Germinal center (tissue), 1 donor: ENCODE measurements at places on chromosomes 3 and 15.
A peak's percentile ranks its signal among the peaks of the same experiment; 100 is the strongest.

DNA sequence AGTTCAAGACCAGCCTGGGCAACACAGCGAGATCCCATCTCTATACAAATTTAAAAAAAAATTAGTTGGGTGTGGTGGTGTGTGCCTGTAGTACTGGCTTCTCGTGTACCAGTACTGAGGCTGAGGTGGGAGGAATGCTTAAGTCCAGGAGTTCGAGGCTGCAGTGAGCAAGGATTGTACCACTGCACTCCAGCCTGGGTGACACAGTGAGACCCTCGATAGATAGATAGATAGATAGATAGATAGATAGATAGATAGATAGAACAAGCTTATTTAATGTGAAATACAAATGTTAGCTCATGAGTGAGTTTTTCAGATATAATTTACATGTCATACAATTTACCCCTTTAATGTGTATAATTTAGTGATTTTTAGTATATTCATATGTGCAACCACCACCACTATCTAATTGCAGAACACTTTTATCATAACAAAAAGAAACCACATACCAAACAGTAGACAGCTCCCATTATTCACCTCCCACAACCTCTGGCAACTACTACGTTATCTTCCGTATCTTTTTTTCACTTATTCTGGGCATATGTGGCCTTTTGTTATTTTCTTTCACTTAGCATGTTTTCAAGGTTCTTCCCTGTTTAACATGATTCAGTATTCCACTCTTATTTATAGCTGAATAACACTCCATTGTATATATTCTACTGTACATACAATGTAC lies 13.1 kb upstream of the PRRT3 start:
- DNase-seq: no peak

GRCh38 chr3:18872466-18872865 lies 275.8 kb upstream of the KCNH8 start:
- DNase-seq: no peak

GRCh38 chr3:126109146-126109879 lies 25.4 kb upstream of the SLC41A3 start:
- no peak for DNase-seq

DNA sequence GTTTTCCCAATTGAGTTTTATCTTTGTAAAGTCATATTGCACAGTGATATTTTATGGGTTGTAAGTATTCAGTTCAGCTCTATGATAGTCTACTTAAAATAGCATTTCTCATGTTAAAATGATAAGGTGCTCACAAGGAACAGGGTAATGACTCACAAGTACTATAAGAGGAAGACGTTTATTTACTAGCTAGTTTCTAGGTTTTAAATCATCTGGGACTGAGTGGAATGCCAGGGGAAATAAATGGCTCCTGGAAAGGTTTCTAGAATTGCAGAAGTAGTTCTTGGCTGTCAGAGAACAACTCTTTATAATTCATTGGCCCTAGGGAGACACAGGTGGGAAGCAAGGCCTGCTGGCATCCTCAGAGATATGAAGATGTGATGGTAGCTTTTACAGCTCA lies 112.8 kb downstream of the CHDH start:
- no peak for DNase-seq

- DNase-seq: peak; percentile 26
Observed at GRCh38 chr15:76342382-76343201, 6.0 kb downstream of the ISL2 start.

- no peak for DNase-seq
Observed at GRCh38 chr15:52114261-52115055, 1.9 kb upstream of the BCL2L10 start.

- DNase-seq: no peak
Observed at GRCh38 chr3:189530822-189531221, 100.4 kb upstream of the TP63 start.

GRCh38 chr15:67551207-67551743 lies 8.8 kb downstream of the MAP2K5 start:
- no peak for DNase-seq

DNA sequence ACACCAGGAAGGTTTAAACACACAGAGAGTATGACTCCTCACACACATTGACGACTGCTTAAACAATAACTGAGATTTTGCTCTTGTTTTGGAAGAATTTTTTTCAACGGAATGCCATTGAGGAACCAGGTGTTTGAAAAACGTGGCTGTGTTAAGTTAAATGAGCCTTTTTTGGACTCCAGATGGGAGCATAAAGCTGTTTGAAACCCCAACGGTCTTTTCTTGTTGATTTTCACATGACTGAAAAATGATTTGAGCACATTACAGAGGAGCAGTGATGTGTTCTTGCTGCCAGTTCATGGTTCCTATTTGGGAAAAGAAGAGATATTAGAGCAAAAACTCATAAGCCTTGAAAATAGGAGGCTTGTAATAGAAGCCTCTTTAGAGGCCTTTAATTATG lies 97.8 kb upstream of the SELENOK start:
- no peak for DNase-seq

- DNase-seq: no peak
Observed at GRCh38 chr3:85939074-85939482, 980.3 kb downstream of the CADM2 start.

GRCh38 chr3:167241048-167241845 lies 138.8 kb downstream of the ZBBX start:
- no peak for DNase-seq

- no peak for DNase-seq
Observed at GRCh38 chr15:41278319-41278718, 47.3 kb downstream of the CHP1 start.

GRCh38 chr3:31433679-31433992 lies 99.1 kb upstream of the STT3B start:
- DNase-seq: no peak

GRCh38 chr3:153404157-153404556 lies 242.1 kb downstream of the RAP2B start:
- DNase-seq: no peak

GRCh38 chr3:197539651-197540051 lies 16.1 kb downstream of the BDH1 start:
- DNase-seq: no peak

GRCh38 chr3:122251428-122251827 lies 68.0 kb downstream of the CASR start:
- DNase-seq: no peak

GRCh38 chr3:55718521-55718921 lies 231.4 kb upstream of the WNT5A start:
- no peak for DNase-seq

GRCh38 chr3:70985572-70985971 lies 598.0 kb downstream of the FOXP1 start:
- DNase-seq: no peak

DNA sequence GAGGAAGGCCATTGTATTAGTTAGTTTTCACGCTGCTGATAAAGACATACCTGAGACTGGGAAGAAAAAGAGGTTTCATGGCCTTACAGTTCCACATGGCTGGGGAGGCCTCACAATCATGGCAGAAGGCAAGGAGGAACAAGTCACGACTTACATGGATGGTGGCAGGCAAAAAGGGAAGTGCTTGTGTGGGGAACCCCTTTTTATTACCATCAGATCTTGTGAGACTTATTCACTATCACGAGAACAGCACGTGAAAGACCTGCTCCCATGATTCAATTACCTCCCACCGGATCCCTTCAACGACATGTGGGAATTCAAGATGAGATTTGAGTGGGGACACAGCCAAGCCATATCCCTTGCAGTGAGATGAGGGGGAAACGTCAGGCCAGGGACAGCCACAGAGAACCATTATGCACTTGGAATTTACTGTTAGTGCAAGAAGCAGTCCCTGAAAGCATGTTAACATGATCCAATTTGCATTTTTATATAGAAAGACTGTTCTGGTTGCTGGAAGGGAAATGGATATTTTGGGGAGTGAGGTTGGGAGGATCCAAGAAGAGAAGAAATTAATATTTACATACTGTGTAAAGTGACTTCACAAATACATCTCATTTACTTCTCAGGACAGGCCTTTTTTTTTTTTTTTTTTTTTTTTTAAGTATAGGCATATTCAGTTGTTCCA lies 87.1 kb downstream of the ARNT2 start:
- DNase-seq: no peak

GRCh38 chr15:47502041-47502440 lies 215.3 kb upstream of the SEMA6D start:
- no peak for DNase-seq

DNA sequence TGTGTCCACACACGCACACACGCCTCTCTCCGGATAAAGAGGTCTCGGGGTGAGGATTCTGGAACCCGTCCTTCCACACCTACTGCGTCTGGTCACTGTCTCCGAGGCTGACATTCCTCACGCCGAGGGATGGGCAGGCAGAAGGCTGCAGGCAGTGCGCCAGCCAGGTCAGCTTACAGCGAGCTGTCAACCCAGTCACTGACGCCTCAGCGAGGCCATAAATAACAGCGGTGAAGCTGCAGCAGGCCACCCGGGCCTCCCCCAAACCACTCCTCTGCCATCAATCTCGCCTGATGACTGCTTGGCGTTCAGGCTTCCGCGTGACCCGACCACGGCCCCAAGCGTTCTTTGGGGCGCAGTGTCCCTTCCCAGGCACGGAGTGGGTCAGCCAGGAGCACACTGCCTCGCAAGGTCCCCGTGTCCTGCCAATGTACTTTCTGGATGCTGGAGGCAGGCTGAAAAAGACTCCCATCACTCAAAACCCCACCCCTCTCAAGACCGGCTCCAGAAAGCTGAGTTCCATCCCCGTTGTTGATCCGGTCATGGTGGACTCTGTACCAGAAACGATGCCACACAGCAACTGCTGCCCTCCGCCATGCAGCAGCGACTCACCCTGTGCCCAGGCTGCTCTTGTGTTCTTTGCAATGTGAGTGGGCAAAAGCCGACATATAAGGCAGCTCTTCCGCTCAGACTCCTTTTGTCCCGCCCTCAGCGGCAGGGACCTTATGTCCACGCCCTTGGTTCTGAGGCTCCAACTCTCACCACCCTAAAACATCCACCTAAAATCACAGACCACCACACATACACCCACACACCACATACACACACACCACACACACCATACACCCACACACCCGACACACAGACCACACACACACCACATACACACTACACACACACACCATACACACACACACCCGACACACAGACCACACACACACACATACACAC lies 27.1 kb downstream of the CPN2 start:
- peak; percentile 41 for DNase-seq

- DNase-seq: peak; percentile 11
Observed at GRCh38 chr3:66038384-66038725, 363 bp downstream of the MAGI1 start.

DNA sequence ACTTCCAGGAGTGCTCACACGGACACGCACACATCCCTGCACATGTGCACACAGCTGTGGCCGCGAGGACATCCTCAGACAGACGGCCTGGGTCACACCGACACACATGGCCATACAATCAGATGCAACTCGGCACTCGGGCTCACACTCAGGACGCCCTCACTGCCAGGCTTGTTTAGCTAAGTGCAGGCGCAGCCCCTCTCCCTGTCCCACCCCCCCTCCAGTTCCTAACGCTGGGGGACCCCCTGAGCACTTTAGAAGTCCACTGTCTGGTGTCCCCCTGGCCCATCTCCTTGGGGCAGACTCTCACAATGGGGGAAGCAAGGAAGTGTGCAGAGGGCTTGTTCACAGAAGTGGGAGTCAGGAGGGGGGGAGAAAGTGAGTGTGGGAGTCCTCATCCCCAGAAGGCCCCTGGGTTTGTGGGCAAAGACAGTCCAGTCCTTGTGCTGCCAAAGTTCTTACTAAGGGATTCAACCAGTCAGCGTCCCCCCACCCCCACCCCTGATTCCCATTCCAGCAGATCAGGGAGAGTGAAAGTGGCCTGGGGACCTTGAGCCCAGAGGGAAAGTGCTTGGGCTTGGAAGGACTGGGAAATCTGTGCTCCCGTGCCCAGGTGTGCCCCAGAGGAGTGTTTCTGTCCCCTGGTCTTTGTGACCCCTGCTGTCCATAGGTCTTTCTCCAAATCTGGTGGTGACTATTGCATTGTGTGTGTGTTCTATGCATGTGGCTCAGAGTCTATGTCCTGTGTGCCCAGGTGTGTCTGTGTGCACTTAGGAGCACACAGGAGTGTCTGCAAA lies 767 bp upstream of the GATA2 start:
- DNase-seq: no peak

GRCh38 chr15:50702762-50703334 lies 16.3 kb upstream of the TRPM7 start:
- no peak for DNase-seq

DNA sequence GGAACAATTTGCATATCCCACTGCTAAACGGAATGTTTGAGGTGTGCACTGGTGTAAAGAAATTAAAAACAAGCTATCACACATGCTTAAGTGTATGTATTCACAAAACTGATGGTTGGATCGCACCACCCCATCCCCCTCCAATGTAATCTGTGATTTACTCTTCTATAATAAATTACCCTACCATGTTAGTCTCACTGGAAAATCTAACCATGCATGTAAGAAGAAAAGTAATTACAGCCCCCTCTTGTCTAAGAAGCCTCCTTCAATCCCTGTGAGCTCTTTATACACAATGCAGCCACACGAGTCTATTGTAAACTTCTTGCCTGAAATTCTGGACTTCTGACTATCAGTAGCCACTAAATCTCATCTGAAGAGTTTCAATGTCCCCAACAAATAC lies 173.6 kb downstream of the ZBTB20 start:
- no peak for DNase-seq

DNA sequence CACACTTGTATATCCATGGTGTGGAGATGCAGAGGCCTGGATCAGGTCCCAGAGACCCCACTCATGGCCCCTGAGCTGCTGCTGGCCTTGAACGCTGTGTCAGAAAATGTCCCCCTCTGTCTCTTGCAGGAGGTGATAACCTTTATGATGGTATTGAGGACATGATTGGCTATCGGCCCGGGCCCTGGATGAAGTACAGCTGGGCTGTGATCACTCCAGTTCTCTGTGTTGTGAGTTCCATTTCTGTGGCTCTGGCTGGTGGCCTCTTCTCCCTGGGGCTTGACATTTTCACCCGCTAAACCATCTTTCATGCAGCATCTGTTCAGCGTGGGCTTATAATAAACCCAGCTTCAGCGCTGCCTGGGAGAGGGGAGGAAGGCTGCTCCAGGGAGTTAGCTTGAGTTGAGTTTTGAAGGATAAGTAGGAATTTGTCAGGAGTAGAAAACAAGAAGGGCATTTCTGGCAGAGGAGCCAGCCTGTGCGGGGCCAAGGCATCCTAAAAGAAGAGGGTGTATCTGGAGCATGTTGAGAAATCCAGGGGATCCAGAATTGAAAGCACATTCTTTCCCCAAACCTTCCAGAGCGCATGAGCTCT lies 61.1 kb downstream of the GRIP2 start:
- no peak for DNase-seq
